ENCODE measurements at places on chromosomes 1 and 21.

DNA sequence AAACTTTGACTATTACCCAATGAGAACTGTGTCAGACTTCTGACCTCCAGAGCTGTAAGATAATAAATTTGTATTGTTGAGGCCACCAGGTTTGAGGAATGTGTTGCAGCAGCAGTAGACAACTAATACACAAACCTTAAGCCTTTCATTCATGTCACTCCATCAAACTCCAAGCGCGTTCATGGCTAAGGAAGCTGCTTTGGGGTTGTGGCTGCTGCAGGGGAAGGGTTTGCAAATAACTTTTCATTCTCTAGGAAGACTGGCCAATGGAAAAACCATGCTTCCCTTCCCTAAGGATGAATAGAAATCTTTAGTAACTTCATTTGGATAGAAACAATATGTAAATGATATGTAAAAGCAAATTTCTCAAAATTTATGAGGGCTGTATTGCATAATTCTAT is 170.4 kb downstream of the RHOU start:
- no peak for DNase-seq

GRCh38 chr1:20873311-20873710 is 86.2 kb upstream of the HP1BP3 start:
- no peak for DNase-seq

DNA sequence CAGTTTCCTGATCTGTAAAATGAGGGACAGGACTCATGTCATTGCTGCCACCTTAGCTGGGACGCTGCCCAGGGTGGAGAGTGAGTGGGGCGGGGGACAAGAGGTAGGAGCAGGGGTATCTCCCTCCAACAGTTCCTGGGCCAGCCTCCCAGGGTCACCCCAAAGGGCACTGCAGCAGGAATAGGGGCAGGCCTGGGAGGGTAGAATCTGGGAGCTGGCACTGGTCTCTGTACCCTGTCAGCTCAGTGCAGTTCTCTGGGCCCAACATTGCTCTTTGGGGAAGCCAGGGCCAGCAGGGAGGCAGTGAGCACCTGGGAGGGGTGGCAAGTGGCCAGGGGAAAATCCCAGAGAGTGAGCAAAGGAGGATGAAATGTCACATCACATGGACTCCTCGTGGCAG is 55.8 kb downstream of the ELK4 start:
- no peak for DNase-seq

DNA sequence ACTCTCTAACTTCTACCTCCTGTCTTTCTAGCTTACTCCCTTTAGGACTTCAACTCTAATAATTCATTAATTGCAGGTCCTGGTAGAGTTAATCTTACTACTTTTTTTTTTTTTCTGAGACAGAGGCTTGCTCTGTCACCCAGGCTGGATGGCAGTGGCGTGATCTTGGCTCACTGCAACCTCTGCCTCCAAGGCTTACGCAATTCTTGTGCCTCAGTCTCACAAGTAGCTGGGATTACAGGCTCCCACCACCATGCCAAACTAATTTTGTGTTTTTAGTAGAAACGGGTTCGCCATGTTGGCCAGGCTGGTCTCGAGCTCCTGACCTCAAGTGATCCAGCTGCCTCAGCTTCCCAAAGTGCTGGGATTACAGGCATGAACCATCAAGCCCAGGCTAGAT is 15.7 kb downstream of the BTBD8 start:
- no peak for DNase-seq

DNA sequence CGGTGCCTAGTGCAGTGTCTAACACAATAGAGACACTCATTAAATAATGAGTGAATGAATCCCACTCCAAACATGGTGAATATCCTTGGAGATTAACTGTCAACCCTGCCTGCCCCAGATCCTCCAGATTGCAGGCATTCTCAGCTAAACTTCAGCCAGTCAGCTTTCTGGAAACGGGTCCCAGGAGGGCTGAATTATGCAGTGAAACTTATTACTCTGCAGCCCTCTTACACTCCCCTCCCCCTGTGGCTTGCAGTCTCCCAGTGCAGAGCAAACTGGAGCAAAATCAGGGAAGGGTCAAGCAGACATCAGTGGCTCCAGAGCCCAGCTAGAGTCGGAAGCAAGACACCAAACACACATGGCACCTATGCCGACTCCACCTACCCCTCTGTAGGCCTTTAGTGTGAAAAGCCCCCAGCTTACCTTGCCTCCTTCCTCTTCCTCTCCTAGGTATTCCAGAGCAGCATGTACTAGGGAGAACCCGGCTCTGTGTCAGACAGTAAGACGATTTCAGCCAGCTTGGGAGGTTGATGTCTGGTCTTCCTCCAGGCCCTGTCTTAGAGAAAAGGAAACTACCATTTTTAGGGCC is 6.5 kb upstream of the RGS16 start:
- no peak for DNase-seq

- no peak for DNase-seq
Observed at GRCh38 chr1:31843506-31843905, 27.7 kb upstream of the SPOCD1 start.
